Choroid plexus epithelial cell (primary cell): ENCODE measurements at places on chromosomes 3 and 15.

GRCh38 chr15:63483521-63484371 is 20.6 kb upstream of the USP3 start:
- peak; percentile 89 for DNase-seq

GRCh38 chr3:37591116-37591781 is 270.4 kb upstream of the CTDSPL start:
- no peak for DNase-seq

- no peak for DNase-seq
Observed at GRCh38 chr3:31262201-31262600, 270.5 kb upstream of the STT3B start.

DNA sequence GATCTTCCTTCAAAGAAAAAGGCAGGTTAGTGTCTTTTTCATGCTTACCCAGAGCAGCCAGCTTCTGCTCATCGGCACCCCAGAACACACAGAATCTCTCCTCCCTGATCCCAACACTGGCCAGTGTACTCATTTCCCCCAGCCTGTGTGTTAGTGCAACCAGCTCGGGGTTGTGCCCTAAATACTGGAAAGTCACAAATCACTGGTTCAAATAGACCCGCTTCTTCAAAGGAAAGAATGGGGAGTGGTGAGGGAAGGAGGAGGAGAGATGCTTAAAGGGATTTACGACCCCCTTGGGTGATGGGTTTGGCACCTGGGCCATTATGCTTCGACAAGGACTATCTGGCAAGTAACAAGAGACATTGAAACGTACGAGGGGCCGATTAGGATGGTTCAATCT is 114.0 kb downstream of the FOXB1 start:
- no peak for DNase-seq

- DNase-seq = no peak
Observed at GRCh38 chr3:46660003-46660402, 33.5 kb downstream of the ALS2CL start.
